PC-9 (cell line): ENCODE measurements at places on chromosomes 5 and 9. TPM values are rescaled to one million over a fixed set of nuclear protein-coding genes. Genes with fewer than 3 reads are reported as not detected.

DNA sequence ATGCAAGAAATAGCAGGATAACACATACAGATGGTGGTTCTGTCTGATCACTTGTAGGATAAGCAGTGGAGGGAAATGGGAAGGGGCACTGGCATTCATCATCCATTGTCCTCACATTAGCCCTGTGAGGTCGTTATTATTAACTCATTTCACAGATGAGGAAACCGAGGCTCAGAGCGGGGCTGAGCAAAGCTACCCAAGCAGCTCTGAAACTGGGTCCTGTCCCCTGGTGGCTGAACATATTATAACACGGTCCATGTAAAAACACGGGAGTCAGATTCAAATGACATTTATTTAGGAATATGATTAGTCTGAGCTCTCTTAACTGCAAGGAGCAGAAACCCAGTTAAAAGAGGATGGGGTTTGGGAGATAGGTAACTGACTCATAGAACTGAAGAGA, 43.1 kb downstream of the HRH2 start:
- DNase-seq, result no peak

DNA sequence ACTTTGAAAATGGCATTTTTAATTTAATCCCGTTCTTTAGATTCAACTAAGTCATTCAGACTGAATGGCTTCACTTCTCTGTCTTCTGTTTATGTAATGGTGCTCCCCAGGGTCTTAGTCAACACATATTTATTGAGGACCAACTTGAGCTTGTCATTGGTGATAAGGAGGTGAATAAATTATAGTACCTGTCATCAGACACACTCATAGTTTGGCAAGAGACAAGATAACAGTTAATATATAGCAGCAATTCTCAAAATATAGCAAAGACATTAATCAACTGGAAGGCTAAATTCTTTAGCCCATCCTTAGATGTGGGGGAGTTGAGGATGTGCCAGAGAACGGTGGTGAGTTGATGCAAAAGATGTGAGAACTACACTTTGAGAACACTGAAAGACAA, 78.4 kb downstream of the MACIR start:
- no peak for DNase-seq

SPINK6 gene
- total RNA-seq, result not detected in 2 replicates

PROB1 gene
- 2.6 and 2.9 TPM in 2 replicates for total RNA-seq

- DNase-seq, result no peak
Observed at GRCh38 chr9:92224177-92224576, 69.3 kb downstream of the IARS1 start.
